ENCODE measurements at places on chromosomes 7 and 10.

GRCh38 chr10:95279042-95279820 is 11.6 kb downstream of the PDLIM1 start:
- no peak for DNase-seq

GRCh38 chr10:101830322-101831168 is 12.3 kb upstream of the OGA start:
- peak; percentile 93 for DNase-seq

DNA sequence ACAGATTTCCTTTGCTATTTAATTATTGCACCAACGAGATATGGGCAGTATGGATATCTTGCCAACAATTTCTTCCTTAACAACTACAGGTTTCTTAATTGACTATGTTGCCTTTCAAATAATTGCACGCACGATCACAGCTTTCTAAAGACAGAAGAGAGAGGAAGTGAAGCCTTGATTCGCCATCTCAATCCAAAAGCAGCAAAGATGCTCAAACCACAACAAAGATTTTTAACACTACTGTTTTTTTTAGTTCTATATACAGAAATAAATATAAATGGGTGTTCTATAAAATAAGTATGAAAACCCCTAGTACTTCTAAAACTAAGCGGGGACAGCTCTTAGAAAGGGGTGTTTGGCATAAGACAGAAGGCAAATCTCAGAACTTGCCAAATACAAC is 251.3 kb downstream of the SFMBT2 start:
- no peak for DNase-seq

DNA sequence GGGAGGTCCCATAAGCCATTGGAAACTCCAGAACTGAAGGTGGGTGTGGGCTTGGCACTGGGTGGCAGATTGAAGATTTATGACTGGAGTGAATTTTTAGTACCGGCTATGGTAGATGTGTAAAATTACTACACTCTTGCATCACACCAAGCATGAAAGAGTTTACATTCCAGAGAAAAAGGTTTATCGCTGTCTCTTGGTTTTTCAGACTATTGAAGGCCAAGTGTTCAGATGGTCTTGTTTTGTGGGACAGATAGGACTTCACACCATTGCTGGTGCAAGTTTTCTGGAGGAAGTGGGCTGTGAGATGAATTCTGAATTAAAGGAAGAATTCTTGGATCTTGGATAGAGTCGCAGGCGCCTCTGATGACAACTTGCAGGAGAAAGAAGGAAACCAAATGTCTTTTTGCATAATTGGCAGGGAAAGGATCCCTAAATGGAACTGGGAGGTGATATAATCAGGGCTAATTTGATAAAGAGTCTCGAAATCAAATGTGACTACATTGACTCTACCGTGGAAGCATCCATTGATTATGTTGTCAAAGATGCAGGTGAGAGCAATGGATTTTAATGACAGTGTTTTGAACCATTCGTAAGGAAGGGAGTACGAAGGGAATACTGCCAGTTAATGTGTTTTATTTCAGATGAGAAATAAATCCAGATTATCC is 14.2 kb upstream of the NMT2 start:
- DNase-seq, result no peak

DNA sequence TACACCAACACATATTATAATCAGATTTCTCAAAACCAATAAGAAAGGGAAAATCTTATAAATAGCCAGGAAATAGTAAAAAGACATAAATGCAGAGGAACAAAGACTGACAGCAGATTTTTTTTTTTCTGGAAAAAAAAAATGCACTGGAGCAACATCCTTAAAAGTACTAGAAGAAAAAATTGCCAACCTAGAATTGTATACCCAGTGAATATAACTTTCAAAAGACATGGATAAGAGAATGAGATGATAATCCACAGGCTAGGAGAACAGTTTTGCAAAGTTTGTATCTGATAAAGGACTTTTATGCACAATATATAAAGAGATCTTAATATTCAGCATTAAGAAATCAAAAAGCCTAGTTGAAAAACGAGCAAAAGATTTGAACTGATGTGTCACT is 554.0 kb downstream of the AUTS2 start:
- DNase-seq, result no peak

All from left hindlimb (tissue), 1 donor.